ENCODE measurements at places on chromosomes 4 and X. TPM values are rescaled to one million over a fixed set of nuclear protein-coding genes. Genes with fewer than 3 reads are reported as not detected.

Gene TEX13B
- total RNA-seq, result not detected

Gene JADE3
- 6.5 TPM for total RNA-seq

Gene THAP6
- total RNA-seq, result 16.9 TPM

Gene SLC35A2
- 9.9 TPM for total RNA-seq

Gene SULT1E1
- total RNA-seq, result not detected

Gene PYURF
- 56.5 TPM for total RNA-seq

Gene CHRNA9
- not detected for total RNA-seq

Gene NPNT
- 4.2 TPM for total RNA-seq

Gene HMGN5
- 5.6 TPM for total RNA-seq

Gene AKAP14
- total RNA-seq, result not detected

Gene PDS5A
- 37.0 TPM for total RNA-seq

Gene ZDHHC15
- total RNA-seq, result 2.4 TPM

Gene CXorf49
- total RNA-seq, result not detected

Gene BEX3
- 217 TPM for total RNA-seq

Gene ARHGEF6
- 37.3 TPM for total RNA-seq

Gene ITIH6
- total RNA-seq, result not detected

Gene HPRT1
- 21.8 TPM for total RNA-seq

Gene RAB40A
- total RNA-seq, result 0.31 TPM

Gene TLR10
- total RNA-seq, result not detected

Gene CFP
- 7.3 TPM for total RNA-seq

Gene TCEAL5
- 1.6 TPM for total RNA-seq

Gene IL9R
- not detected for total RNA-seq

Gene SRPK3
- total RNA-seq, result 47.6 TPM

Gene DMP1
- not detected for total RNA-seq

Gene CT45A1
- not detected for total RNA-seq

Gene RASSF6
- total RNA-seq, result not detected

Gene GRIA2
- total RNA-seq, result not detected

Gene IL15
- total RNA-seq, result 4.7 TPM

Gene ZNF141
- 11.5 TPM for total RNA-seq

Gene HOPX
- 82.1 TPM for total RNA-seq

Gene SERTM2
- not detected for total RNA-seq

Gene TAPT1
- 38.1 TPM for total RNA-seq

Gene RASGEF1B
- total RNA-seq, result 10.6 TPM

Gene DUSP9
- 0.14 TPM for total RNA-seq

Gene ARHGAP4
- 14.7 TPM for total RNA-seq

All from right cardiac atrium (tissue), 5 donors.